Activated CD4-positive, alpha-beta T cell treated with anti-CD3 and anti-CD28 coated beads, Interleukin-2, amount 50 U/mL, for 48 hours (primary cell): ENCODE measurements at places on chromosomes 5 and 9.

DNA sequence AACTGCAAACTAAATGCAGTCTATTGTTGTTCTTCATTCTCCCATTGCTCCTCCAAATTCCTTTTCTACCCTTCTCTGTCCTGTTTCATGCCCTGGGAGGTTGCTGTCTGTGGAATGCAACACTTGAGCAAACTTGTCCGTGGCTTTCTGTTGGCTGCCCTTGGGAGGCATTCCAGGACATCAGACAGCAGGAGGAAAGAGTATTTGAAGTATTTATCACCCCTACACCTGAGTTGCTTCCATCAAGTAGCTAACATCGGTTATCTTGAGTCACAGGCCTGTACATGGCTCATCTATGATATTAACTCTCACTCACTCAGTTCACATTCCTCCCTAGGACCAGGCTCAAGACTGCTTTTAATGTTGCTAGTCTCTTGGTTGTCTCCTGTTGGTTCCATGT, 803.4 kb upstream of the CDH6 start:
- DNase-seq, result no peak

- DNase-seq, result no peak
Observed at GRCh38 chr9:121944711-121945191, 148.4 kb downstream of the TTLL11 start.

GRCh38 chr9:6079386-6079785, 64.0 kb upstream of the RANBP6 start:
- no peak for DNase-seq

DNA sequence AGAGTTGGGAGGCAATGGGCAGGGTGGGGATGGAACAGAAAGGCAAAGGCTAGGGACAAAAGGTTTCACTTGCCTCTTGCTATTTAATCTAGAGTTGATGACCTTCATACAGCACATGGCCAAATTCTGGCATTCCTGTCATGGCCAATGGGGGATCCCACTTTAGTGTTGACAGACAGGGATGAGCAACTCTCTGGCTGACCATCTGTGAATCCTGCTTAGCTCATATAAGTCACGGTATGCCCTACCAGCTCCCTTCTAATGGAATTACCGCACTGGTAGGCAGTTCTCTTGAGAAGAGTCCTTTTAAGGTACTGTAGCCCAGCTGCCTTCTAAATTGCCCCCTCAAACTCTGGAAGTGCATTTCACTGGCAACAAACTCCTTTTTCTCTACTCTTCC, 76.1 kb downstream of the MAMDC2 start:
- no peak for DNase-seq

GRCh38 chr5:96344678-96345577, 88.1 kb downstream of the PCSK1 start:
- no peak for DNase-seq

DNA sequence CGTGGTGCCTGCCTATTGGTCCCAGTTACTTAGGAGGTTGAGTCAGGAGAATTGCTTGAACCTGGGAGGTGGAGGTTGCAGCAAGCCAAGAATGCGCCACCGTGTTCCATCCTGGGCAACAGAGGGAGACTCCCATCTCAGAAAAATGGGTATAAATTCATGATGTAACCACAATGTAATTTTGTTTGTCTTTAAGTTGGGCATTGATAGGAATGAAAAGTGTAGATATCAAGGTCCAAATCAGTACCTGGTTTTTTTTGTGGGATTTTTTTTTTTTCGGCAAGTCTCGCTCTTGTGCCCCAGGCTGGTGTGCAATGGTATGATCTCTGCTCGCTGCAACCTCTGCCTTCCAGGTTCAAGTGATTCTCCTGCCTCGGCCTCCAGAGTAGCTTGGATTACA, 7.4 kb downstream of the NPM1 start:
- DNase-seq, result no peak

- no peak for DNase-seq
Observed at GRCh38 chr5:128799945-128800344, 165.3 kb upstream of the SLC27A6 start.

DNA sequence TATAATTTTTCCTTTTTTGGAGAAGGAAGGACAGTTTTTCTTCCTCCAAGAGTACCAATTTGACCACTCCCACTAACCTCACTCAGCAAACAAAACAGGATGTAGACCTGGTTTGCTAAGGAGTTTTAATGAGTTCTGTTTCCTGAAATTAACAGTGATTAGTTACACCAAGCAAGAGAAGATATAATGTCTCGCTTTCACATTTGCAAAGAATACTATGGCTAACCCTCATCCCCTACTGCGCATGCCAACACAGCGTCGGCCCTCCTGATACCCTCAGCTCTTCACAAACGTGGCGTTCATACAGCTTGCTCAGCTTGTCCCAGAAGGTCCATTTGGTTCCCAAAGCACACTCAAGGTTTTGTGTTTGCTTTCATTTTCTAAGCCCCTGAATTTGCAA, 41.9 kb upstream of the IPPK start:
- peak; percentile 32 for DNase-seq

- no peak for DNase-seq
Observed at GRCh38 chr5:112156211-112156610, 262.9 kb downstream of the EPB41L4A start.

DNA sequence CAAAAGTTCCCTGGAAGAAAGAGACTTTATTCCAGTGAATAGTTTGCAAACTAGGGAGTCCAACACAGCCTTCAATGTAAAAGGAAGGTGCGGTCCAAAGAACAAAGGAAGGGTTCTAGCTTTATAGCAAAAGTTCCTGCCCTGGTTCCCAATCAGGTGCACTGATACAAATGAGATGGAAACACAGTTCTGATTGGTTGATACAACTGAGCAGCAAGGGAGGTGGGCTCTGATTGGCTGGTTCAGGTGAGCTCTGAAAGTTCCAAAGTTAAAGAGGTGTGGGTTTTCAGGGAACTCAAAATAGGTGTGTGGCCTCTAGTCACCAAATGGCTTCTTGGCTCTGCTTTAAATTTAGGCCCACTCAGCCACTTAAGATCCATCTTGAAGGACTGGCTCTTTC, 43.1 kb downstream of the P4HA2 start:
- DNase-seq, result no peak

GRCh38 chr9:134245179-134245578, 80.8 kb upstream of the RNU6ATAC start:
- no peak for DNase-seq

GRCh38 chr5:89595056-89595455, 712.1 kb upstream of the MEF2C start:
- no peak for DNase-seq

GRCh38 chr9:127132921-127133647, 10.6 kb upstream of the ANGPTL2 start:
- DNase-seq, result no peak

- no peak for DNase-seq
Observed at GRCh38 chr5:147635882-147636728, 126.2 kb upstream of the DPYSL3 start.
